ENCODE measurements at places on chromosomes 5 and 9.

GRCh38 chr5:45609661-45610060 is 86.5 kb downstream of the HCN1 start:
- no peak for DNase-seq

DNA sequence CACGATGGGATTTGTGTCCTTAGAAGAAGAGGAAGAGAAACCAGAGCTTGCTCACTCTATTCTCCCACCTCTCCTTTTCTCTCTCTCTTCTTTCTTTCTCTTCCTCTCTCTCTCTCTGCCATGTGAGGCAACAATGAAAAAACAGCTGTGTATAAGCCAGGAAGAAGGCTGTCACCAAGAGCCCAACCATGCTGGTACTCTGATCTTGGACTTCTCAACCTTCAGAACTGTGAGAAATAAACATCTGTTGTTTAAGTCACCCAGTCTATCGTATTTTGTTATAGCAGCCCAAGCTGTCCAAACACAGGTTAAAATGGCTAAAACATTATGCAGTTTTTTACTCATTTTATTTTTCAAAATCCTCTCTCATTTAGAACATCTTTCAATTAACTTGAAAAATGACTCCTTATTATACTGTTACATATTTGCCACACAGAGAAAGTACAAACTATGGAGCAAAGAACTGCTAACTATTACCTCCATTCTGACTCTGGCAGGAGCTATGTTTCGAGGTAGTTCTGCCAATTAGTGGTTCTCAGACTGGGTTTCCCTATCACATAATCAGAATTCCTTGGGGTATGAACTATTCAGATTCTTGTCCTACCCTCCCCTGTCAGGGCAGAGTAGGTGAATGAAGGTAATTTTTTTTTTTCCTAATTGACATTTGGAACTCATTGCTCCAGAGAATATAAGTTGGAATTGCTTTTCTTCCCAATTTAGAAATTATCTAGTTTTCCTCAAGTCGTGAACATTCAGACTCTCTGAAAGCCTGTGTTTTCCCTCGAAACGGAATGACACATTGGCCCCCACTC is 434.6 kb downstream of the ENC1 start:
- DNase-seq, result no peak

GRCh38 chr5:149288436-149288835 is 16.8 kb downstream of the AFAP1L1 start:
- DNase-seq, result no peak

- no peak for DNase-seq
Observed at GRCh38 chr5:61995486-61995885, 310.5 kb upstream of the KIF2A start.

DNA sequence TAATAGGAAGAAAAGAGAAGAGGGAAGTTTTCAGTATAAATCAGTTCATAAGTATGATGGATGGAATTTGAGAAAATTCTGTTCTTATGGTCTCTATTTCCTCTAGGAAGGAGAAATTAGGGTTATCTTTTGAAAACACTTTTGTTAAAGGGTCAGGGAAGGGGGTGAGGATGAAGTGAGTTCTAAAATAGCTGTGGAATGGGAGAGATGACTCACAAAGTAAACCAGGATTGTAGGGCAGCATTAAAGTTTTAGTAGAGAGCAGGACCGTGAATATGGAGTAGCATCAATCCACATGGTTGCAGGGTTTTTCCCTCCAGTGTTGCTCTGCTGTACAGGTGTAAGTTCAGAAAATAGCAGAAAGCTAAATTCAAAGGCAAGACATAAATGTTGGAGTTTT is 32.4 kb downstream of the MUSK start:
- DNase-seq, result no peak

- DNase-seq, result no peak
Observed at GRCh38 chr5:62002436-62002835, 303.6 kb upstream of the KIF2A start.

GRCh38 chr5:178572617-178573016 is 17.6 kb downstream of the COL23A1 start:
- DNase-seq, result no peak

GRCh38 chr9:134570711-134571325 is 70.8 kb upstream of the COL5A1 start:
- DNase-seq, result no peak

DNA sequence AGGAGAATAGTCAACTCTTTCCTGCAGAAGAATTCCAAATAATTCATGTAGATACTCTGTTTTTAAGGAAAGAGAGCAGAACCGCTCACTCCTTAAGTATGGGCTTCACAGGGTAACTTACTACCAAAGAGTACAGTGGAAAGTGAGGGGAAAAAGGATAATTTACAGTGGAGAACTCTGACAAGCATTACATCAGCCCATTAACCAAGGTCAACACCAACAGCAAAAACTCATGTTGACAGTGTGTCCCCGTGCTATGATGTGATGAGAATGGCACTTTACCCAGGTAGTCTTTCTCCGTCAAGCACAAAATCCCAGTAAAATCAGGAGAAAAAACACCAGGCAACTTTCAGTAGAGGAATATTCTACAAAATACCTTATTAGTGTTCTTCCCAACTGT is 104.3 kb downstream of the ADCY2 start:
- DNase-seq, result no peak

- no peak for DNase-seq
Observed at GRCh38 chr5:55857247-55857640, 6.1 kb downstream of the IL31RA start.

DNA sequence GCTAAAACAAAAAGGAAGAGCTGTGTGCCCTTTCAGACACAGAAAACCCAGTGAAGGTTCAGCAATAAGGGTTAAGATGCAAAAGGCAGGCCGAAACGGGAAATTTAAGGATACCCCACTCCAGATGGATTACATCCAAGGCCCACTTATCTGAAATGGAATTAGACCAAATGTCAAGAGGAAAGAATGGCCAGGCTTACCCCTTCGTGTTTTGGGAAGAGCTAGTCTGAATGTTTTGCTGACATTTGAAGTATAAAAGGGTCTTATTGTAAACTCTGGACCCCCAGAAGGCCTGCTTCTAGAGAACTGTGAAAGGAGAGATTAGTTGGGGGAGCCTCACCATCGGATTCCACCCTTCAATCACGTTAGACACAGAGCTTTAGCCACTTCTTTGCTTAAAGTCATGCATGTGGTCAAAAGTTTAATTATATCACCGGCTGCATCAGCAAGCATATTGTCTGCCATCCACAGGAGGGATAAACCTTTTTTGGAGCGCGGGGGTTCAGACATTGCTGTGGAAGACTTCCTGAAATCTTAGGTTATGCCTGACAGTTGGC is 93.3 kb downstream of the EFNA5 start:
- DNase-seq, result no peak

DNA sequence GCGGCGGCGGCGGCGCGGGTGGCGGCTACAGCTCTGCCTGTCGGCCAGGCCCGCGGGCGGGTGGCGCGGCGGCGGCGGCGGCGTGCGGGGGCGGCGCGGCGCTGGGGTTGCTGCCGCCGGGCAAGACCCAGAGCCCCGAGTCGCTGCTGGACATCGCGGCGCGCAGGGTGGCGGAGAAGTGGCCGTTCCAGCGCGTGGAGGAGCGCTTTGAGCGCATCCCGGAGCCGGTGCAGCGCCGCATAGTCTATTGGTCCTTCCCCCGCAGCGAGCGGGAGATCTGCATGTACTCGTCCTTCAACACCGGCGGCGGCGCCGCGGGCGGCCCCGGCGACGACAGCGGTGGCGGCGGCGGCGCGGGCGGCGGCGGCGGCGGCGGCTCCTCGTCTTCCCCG is 296 bp downstream of the ZSWIM6 start:
- no peak for DNase-seq

DNA sequence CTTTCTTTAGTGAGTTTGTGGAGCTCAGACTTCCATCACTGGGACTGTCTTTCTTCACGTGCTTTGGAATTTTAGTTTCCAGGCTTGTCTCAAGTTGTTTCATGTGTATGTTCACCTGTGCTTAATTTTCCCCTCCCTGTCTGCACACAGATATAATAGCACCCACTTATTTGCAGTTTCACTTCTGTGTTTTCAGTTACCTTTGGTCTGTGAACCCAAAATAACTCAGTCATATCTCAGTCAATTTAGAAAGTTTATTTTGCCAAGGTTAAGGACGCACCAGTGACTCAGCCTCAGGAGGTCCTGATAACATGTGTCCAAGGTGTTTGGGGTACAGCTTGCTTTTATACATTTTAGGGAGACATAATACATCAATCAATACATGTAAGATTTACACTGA is 330.4 kb downstream of the ICE1 start:
- no peak for DNase-seq

GRCh38 chr5:131305906-131306305 is 42.1 kb downstream of the CDC42SE2 start:
- no peak for DNase-seq

DNA sequence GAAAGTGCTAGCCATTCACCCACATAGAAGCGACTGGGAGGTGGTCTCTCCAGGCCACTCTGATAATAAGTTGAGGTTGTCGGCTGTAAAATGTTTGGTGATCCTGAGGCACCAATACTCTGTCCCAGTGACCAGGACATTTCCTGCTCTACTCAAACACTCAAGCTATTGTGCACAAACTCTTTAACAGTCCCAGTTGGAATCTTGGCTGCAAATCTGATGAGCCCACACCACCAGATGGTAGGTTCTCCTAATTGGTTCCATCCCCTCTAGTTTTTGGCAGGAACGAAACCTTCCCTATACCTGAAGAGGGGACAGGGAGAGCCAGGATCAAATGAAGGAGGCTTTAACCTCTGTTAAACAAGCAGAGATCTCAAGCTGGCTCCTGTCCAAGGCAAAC is 14.3 kb downstream of the GRIA1 start:
- no peak for DNase-seq

DNA sequence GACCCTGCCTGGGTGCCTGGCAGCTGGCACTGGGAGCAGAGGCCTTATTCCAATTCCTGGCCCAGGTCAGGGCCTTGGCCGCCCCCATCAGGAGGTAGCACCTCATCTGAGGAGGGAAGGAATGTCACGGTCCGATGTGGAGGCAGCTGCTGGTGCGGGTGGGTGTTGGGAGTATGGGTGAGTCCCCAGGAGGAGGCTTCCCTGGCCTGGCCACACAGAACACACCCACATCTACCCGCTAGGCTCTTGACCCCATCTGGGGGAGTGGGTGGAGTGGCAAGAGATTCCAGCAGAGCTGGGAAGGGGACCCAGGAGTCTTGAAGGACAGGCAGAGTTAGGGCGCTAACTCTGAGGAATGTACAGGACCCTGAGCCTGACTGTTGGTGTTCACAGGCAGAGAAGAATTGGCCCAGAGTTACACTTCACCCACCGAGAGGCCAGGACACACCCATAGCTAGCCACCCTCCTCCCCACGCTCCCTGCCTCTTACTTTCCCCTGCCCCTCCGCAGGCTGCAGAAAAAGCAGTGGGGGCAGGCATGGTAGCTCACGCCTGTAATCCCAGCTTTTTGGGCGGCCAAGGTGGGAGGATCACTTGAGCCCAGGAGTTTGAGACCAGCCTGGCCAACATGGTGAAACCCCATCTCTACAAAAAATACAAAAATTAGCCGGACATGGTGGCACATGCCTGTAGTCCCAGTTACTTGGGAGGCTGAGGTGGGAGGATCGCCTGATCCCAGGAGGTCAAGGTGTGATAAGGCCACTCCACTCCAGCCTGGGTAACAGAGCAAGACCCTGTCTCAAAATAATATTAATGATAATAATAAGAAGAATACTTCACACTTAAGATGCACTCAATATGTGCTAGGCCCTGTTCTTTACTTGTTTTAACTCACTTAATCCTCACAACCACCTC is 6.0 kb downstream of the OLFML2A start:
- no peak for DNase-seq

GRCh38 chr9:108205276-108205675 is 650.5 kb downstream of the ACTL7B start:
- DNase-seq, result no peak

DNA sequence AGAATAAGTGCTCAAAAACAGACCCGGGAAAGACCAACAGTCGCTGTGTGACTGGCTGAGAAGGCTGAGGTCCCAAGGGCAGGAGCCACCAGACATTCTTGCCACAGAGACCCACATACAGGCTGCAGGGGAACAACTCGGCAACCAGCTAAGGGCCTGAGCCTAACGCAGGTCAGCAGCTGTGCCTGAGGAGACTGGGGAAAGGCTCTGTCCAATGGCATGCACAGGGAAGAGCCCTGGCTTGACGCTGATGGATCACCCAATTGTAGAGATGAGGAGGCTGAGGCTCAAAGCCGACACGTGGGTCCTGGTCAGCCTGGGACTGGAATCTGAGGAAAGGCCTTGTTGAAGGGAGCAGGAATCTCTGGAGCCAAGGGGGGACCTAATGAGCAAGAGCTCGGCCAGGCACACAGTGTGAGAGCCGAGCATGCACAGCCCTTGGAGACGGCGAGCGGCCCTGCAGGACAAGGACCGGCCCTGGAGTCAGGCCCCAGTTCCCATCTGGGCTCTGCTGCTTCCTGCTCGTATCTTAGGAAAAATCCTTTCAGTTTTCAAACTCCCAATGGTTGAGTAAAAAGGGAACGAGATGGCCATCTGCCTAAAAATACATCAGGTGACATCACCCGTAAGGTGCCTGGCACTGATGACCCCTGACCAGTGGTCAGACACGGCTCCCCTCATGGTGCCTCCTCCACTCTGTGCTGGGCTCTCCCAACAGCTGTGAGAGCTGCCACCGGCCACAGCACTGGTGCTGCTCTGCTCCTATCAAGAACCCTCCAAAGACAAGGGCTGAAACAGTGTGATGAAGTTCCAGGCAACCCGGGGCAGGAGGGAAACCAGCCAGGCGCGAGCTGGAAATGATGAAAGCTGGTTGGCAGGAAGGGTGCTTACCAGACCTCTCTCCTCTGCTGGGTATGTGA is 16.4 kb downstream of the LMAN2 start:
- DNase-seq, result no peak

DNA sequence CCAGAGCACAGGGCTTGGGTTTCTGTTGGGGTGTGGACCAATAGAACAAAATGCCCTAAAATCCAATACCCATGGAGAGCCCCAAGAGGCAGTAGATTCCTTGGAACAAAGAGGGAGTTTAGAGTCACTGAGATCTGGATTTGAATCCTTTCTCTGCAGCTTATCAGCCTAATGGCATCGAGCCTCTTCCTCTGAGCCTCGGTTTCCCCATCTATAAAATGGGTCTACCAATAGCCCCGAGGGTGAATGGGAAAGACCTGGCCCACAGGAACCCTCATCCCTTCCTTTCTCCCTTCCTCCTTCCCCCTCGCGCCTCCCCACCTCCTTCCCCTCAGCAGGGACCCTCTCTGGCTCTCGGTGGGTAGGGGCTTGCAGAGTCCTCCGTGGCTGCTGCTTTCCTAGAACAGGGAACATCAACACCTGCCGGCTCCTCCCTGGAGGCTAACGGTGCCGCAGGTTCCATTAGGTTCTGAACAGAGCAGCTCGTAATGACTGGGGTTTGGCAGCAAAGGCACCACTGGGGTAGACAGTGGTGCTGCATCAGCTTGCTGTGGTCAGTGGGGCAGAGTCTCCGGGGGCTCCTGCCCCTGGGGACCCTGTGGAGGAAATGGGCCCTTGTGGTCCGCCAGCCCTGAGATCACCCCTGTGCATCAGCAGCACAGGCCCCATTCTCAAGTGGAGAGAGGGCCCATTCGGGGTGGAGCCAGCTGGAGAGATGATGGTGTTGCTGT is 40.3 kb downstream of the NEK6 start:
- no peak for DNase-seq

DNA sequence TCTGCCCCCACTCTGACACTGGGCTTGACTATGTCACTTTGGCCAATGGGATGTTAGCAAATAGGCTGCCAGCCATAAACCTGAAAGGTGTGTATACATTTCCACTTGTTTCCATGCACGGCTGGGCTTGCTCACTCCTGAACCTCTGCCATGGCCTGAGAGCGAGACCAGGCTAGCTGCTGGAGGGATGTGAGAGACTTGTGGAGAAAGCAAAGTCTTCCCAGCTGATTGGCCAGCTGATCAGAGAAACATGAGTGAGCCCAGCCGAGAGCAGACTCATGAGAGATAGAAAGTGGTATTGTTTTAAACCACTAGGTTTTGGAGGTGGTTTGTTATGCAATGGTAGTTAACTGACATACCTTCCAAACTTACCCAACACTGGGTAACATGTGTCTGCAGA is 13.9 kb downstream of the FAM193B start:
- DNase-seq, result no peak
